Hematopoietic multipotent progenitor cell treated with erythropoietin and hydrocortisone succinate and interleukin-3 and kit ligand, for 8 days (in vitro differentiated cells): ENCODE measurements at places on chromosomes 12 and 14.

DNA sequence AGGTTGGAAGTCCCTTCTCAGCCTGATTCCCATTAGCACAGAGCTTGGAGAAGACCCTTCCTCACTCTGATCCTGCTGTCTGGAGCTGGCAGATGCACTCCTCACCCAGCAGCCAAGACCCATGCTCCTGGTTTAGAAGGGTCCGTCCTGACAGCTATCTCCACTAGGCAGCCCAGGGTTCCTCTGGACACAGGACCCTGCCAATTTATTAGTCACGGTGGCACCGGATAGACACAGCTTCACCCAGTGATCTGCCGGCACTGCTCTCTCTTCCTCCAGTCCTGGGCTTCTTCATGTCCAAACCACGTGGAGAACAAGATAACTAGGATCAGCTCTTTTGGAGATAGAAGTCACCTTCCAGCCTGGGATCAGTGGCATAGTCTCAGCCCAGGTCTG is 26.2 kb upstream of the TCL1B start:
- DNase-seq: no peak

DNA sequence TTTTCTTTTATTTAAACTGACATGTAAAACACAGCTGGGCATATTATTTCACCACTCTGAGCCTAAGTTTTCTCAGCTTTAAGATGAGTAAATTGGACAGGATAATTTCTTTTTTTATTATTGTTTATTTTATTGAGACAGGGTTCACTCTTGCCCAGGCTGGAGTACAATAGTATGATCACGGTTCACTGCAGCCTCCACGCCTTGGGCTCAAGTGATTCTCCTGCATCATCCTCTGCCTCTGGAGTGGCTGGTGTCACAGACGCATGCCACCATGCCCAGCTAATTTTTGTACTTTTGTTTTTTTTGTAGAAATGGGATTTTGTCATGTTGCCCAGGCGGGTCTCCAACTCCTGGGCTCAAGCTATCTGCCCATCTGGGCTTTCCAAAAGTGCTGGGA is 12.7 kb downstream of the BMAL2 start:
- DNase-seq: no peak

GRCh38 chr14:101496776-101497683 is 64.3 kb upstream of the DIO3 start:
- DNase-seq: no peak

- no peak for DNase-seq
Measured at GRCh38 chr14:37472906-37473305, 122.1 kb downstream of the FOXA1 start.

- no peak for DNase-seq
Measured at GRCh38 chr14:99537399-99537798, 56.2 kb downstream of the CCNK start.

GRCh38 chr14:99472937-99473336 is 7.7 kb downstream of the SETD3 start:
- DNase-seq: no peak

- DNase-seq: no peak
Measured at GRCh38 chr12:22653075-22653474, 28.1 kb downstream of the ETNK1 start.

DNA sequence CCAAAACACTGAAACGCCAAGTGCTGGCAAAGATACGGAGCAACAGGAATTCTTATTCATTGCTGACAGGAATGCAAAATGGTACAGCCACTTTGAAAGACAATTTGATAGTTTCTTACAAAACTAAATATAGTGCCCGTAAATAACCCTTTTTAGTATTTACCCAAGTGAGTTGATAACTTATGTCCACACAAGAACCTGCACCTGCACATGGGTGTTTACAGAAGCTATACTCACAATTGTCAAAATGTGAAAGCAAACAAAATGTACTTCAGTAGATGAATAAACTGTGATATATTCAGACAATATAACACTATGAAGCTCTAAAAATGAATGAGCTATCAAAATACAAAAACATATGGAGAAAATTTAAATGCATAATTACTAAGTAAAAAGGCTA is 86.6 kb downstream of the ATXN7L3B start:
- no peak for DNase-seq

GRCh38 chr12:65636436-65636835 is 187.8 kb upstream of the HMGA2 start:
- no peak for DNase-seq
